Hair follicle dermal papilla cell (primary cell): ENCODE measurements at places on chromosomes 11 and 22. TPM values are rescaled to one million over a fixed set of nuclear protein-coding genes. Genes with fewer than 3 reads are reported as not detected.

The OR52H1 gene
- total RNA-seq = 0.81 TPM in 1 of 2 replicates, not detected in the other

The POU2AF1 gene
- under 0.01 TPM in 1 of 2 replicates, not detected in the other for total RNA-seq

The OR8G5 gene
- total RNA-seq = not detected in 2 replicates

The OR4S2 gene
- total RNA-seq = not detected in 2 replicates

The SCGB2A2 gene
- not detected in 2 replicates for total RNA-seq

The HEPHL1 gene
- total RNA-seq = not detected in 2 replicates
